ENCODE measurements at places on chromosomes 4 and X.
A peak's percentile ranks its signal among the peaks of the same experiment; 100 is the strongest.

DNA sequence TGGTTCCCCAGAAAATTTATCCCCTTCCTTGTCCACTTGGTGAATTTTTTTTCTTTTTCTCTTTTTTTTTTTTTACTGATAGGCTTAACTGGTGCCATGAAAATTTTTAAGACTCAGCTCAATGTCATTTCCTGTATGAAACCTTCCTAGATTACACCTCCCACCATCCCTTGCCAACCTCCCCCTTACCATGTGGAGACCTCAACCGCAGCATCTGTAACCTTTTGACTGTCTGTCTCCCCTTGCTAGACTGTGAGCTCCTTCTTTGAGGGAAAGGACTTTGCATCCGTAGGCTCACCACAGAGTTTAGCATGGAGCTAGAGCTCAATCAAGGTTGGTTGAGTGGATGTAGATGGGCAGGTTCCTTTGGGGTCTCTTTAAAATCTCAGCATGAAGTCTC lies 5.2 kb upstream of the PGRMC1 start:
- H3K36me3 ChIP-seq: no peaks in the 10 kb centered on the region
- no peak for DNase-seq
- no peak overlapping the region for H3K4me3 ChIP-seq
- peaks cover 28% of the 10 kb centered on the region for H3K27me3 ChIP-seq

GRCh38 chrX:103889216-103889615 lies 57.2 kb upstream of the RAB9B start:
- H3K4me1 ChIP-seq: no peaks in the 10 kb centered on the region
- no peak for DNase-seq
- H3K27me3 ChIP-seq: no peaks in the 10 kb centered on the region
- no peak overlapping the region for H3K4me3 ChIP-seq
- H3K27ac ChIP-seq: no peak overlapping the region

DNA sequence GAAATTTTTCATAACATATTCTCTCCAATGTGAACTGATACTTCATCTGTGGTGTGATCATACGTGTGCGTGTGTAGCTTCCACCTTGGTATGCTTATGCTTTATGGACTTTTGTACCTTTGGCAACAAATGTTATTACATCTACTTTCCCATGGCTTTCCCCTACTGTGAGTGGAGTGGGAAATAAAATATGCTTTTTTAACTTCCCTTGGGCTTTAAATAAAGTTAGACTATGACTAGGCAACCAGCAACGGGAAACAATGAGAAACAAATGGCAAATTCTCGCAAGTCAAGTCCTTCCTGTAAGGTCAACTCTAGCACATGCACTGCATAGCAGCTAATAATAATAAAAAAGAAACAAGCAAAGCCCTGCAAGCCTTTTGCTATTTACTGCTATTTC lies 205.0 kb upstream of the PDE5A start:
- no peak overlapping the region for H3K4me3 ChIP-seq
- no peaks in the 10 kb centered on the region for H3K27me3 ChIP-seq
- no peaks in the 10 kb centered on the region for H3K36me3 ChIP-seq
- H3K4me1 ChIP-seq: no peaks in the 10 kb centered on the region
- DNase-seq: no peak
- no peak overlapping the region for H3K27ac ChIP-seq

DNA sequence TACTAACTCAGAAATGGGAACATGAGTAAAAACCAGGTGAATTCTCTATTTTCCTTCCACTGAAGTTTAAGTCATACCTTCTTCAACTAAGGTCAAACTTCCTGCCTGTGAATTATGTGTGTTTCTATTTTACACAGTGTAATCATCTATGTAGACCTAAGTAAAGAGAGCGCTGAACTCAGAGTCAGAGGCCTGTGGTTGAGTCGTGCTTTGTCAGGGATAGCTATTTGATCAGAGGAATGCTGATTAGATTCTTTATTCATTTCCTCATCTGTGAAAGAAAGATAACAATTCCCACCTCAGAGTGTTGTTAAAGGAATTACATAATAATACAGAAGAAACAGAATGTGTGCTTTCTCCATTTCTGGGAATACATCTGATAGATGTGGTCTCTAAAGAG lies 654.1 kb downstream of the STIM2 start:
- H3K27me3 ChIP-seq: no peaks in the 10 kb centered on the region
- no peaks in the 10 kb centered on the region for H3K36me3 ChIP-seq
- no peak overlapping the region for H3K4me3 ChIP-seq
- H3K27ac ChIP-seq: no peak overlapping the region
- DNase-seq: no peak
- H3K4me1 ChIP-seq: no peaks in the 10 kb centered on the region

DNA sequence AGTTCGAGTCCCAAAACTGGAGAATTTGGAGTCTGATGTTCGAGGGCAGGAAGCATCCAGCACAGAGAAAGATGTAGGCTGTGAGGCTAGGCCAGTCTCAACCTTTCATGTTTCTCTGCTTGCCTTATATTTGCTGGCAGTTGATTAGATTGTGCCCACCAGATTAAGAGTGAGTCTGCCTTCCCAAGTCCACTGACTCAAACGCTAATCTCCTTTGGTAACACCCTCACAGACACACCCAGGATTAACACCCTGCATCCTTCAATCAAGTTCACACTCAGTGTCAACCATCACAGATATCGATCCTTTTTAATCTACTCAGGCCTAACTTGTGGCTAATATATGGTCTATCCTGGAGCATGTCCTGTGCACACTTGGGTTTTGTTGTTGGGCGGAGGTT lies 18.0 kb upstream of the MAEA start:
- H3K27ac ChIP-seq: no peak overlapping the region
- peaks cover 16% of the 10 kb centered on the region for H3K4me1 ChIP-seq
- H3K36me3 ChIP-seq: peaks cover 3% of the 10 kb centered on the region
- H3K4me3 ChIP-seq: no peak overlapping the region

- H3K36me3 ChIP-seq: no peaks in the 10 kb centered on the region
- H3K27ac ChIP-seq: no peak overlapping the region
- DNase-seq: no peak
- H3K27me3 ChIP-seq: peaks cover 16% of the 10 kb centered on the region
Measured at GRCh38 chr4:103272174-103272573, 74.0 kb upstream of the CENPE start.

DNA sequence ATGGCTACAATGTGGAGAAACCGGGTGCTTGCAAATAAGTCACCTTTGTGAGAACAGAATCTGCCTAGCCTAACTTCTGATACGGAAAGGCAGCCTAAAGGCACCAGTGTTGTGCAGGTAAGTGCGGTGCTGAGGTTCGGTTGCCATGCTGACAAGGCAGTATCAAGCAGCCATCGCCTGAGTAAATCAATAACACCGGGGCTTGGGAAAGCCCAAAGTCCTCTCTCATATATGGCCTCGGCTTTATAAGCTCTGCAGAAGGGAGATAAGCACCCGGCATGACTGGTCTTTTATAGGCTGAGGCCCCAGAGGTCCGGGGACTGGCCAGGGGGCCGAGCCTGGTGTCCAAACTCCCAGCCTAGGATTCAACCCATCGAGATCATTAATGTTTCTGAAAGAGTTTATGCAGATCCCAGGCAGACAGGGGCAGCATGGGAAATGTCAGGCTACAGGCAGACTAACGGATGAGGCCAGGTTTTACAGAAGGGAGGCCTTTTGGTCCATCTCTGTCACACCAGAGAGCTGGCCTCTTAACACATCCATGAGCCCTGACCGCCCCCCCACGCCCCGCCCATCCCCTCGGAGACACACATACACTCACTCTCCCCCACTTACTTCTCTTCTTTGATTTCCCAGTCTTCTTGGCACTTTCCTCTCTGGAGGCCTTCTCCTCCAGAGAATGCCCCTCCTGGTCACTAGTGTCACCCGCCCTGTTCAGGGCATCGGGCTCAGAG lies 38.5 kb downstream of the ELF4 start:
- no peaks in the 10 kb centered on the region for H3K27me3 ChIP-seq
- DNase-seq: no peak
- H3K4me3 ChIP-seq: no peak overlapping the region
- H3K27ac ChIP-seq: peak overlapping the region; percentile 78

DNA sequence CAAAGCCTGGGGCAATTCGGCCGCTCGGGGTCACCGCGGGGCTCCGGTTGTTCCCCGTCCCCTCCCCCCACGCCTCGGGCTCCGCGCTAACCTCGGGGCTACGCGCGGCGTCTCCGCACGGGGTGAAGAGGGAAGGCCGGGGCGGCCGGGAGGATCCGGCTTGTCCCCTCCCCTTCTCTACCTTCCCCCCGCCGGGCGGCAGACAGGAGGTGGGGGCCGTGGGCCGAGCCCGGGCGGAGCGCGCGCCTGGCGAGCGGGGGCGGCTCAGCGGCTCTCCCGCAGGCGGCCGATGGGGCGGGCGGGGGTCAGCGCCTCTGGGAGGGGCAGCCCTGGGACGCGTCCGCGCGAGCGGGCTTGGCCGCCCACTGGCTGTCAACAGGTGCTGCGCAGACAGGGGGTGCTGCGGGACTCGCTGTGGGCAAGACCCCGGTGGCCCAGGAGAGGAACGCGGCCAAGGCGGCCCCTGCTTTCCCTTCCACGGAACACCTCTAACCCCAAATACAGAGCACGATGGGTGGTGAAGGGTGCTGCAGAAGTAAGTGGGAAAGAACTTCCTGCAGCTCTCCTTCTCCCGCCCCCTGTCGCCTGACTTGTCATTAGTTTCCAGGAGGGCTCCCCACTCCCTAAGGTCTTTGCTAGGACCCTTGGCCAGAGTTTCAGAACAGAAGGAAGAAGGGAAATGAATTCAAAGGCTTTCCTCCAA lies at the start of gene PDGFC:
Gene PDGFC (minus strand): TSS at position 124 of the 703 bp plus-strand sequence. CDS start 896 bp downstream, outside the sequence.
- H3K27me3 ChIP-seq: peaks cover 48% of the 10 kb centered on the region
- peaks cover 15% of the 10 kb centered on the region for H3K4me1 ChIP-seq
- no peak within 1 kb of the TSS for H3K27ac ChIP-seq

- peaks cover 22% of the 10 kb centered on the region for H3K4me1 ChIP-seq
- H3K4me3 ChIP-seq: peak overlapping the region; percentile 76
Measured at GRCh38 chrX:16528620-16529019, 121.3 kb upstream of the S100G start.

DNA sequence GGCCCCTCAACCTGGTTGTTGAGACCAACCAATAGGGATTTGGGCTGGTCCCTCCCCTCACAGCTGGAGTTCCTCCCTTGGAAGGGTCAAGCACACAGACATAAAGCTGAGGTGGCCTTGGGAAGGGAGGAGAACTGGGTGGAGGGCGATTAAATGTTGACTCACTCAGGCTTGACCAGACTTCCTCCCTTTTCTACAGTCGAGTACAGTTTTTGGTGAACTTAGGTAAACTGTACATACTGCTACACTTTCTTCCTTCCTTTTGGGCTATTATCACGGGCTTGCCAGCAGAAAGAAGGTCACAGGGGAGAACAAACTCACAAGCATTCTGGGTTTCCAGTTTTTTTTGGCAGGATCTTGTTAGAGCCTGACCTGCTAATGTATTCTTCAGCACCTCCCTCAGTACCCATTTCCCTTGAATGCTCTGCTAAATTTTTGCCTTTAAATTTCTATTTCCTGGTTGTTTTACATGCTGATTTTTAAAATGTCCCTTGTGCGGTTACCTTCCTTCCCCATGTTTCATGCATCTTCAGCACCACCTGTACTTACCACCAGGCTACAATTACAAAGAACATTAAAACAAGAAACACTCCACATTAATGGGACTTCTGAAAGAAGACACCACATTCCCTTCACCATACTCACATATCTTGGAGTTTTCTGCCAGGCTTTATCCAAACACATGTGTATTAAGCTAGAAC lies 135.2 kb upstream of the RASGEF1B start:
- H3K27me3 ChIP-seq: no peaks in the 10 kb centered on the region
- no peak for DNase-seq
- H3K4me1 ChIP-seq: peaks cover 8% of the 10 kb centered on the region
- H3K27ac ChIP-seq: peak overlapping the region; percentile 1
- peak overlapping the region; percentile 54 for H3K4me3 ChIP-seq

DNA sequence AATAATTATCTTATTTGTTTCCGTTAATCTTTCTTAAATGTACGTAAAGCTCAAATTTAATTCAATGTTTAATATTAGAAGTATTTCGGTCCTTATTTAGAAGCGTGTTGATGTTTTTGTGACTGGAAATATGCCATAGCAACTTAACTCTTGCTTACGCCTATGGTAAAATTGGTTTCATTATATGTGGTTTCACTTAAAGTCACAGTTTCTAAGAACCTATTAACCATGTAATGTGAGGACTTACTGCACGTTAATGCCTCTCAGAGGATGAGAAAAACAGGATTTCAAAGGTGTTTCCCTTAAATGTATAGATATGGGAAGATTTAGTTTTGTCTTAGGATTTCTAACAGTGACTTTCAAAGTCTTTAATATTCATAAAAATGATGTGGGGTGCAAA lies 206.4 kb upstream of the IL15 start:
- H3K27me3 ChIP-seq: no peaks in the 10 kb centered on the region
- peaks cover 4% of the 10 kb centered on the region for H3K36me3 ChIP-seq
- H3K4me1 ChIP-seq: no peaks in the 10 kb centered on the region
- no peak for DNase-seq
- no peak overlapping the region for H3K4me3 ChIP-seq
- H3K27ac ChIP-seq: no peak overlapping the region

GRCh38 chr4:152307669-152308068 lies 228.2 kb downstream of the FBXW7 start:
- DNase-seq: no peak
- no peaks in the 10 kb centered on the region for H3K27me3 ChIP-seq
- no peaks in the 10 kb centered on the region for H3K4me1 ChIP-seq

DNA sequence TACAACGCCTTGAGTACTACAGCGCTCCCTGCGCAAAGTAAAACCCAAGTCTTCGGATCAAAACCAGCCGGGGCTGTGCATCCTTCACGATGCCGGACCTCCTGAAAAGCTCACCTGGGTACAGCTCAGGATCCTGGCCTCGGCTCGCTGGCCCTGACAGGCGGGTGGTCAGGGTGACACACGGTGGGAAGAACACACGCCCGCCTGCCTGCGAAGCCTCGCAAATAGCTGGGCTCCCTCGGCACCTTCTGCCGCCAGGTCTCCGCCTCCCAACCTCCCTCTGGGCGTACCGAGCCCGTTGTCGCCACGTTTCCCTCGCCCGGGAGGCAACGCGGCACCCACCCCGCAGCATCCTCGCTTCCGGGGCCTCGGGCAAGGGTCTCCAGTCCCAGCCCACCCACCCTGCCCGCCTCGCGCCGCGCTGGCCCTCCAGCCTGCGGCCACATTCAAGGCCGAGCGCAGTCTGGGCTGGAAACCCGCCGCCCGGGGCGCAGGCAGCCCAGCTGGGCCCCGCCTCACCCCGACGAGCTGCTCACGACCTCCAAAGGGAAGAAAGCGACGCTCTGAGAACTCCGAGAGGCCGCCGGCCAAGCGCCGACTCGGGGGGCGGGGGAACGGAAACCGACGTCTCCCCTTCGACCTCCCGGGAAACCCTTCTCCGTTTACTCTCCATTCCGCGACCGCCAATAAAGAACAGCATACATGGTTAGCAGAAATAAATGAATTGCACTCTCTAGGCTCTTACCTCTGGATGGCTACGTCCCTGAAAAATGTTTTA lies 511 bp downstream of the PPM1K start:
- peak; percentile 79 for DNase-seq
- H3K36me3 ChIP-seq: no peaks in the 10 kb centered on the region
- H3K27me3 ChIP-seq: no peaks in the 10 kb centered on the region
- peaks cover 43% of the 10 kb centered on the region for H3K4me1 ChIP-seq

DNA sequence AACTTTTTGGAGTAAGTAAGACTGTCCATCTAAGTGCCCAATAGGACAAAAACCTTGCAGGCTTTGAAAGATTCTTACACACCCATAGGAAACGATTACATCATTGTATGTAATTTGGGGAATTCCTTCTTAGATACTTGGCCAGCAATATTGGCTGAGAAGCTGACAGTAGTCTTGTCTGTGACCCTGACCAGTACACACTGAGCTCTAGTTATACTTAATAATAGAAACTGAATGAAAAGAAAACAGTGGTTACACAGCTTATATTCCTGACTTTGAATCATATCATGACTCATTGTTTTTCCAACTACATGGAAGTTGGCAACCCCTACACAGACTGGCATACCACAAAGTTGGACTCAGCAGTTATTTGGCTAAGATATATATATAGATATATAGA lies 7.1 kb upstream of the TLR2 start:
- DNase-seq: no peak
- peaks cover 10% of the 10 kb centered on the region for H3K27me3 ChIP-seq
- no peak overlapping the region for H3K27ac ChIP-seq
- peaks cover 22% of the 10 kb centered on the region for H3K36me3 ChIP-seq
- H3K4me1 ChIP-seq: no peaks in the 10 kb centered on the region
